CD4-positive, alpha-beta T cell treated with Interferon gamma for 1 hour (primary cell): ENCODE measurements at places on chromosomes 13 and 19.

GRCh38 chr13:43095771-43096719 lies 72.7 kb downstream of the DNAJC15 start:
- no peak for DNase-seq

DNA sequence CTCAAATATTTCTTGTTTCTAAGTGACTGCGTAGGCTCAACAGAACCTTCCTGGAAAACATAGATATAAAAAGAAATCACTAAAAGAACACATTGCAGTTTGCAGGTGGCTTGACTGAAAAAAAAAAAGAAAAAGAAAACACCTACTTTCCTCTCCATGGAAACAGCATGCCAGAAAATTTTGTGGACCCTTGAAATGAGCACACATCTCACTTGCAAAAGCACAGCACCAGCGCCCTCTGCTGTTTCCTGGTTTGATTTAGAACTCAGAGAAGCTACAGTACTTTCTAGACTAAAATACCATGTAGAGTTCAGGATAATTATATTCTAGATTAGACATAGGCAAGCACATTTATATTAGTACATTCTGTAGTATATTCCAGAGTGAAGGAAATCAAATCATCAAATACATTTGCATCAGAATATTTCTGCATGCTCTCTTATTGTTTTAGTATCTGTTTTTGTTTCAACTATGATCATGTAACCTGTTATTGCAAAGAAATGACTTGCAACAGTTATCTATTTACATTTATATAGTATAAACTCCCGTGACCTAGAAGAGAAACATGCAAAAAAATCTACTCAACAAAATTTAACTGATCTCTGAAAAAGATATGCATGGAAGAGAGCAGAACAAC lies 22.3 kb upstream of the XPO4 start:
- peak; percentile 56 for DNase-seq

DNA sequence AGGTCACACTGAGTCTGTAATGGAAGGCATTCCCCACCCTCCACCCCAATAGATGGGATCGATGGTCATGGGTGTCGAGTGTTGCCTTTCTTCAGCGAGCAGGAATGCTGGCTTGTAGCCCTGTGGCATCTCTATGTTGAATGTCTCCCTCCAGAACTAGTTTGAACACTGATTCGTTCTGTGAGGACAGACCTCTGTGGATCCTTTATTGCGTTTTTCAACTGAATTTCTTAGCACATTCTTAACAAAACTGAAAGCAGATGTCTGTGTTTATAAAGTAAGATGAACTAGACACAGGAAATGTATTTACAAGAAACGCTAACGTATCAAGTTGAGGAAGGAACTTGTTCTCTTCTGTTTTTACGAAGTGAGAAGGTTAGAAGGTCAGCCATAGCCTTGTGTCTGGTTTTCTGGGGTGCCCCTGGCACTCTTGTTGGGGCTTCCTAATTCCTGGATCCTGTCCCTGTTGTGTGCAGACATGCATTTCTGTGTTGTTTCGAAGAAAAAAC lies 36.8 kb upstream of the TM9SF2 start:
- DNase-seq = no peak

DNA sequence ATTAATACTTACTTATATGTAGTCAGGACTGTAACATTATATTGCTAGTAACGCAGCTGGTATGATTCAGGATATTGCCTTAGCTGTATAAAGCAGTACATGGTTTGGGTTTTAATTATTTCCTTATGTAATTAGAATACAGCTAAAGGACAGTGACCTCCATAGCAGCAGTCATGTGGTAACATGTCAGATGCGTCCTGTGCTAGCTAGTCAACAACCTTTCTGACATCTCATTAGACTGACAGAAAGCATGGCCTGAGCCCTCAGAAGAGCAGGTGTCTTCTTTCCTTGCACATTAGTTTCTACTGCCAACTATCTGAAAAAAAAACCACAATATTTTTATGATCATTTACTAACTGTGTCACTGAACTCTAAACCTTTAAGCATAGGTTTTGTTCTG lies 122.2 kb downstream of the MAB21L1 start:
- DNase-seq = no peak

GRCh38 chr13:91142572-91142971 lies 204.9 kb upstream of the MIR17HG start:
- no peak for DNase-seq

DNA sequence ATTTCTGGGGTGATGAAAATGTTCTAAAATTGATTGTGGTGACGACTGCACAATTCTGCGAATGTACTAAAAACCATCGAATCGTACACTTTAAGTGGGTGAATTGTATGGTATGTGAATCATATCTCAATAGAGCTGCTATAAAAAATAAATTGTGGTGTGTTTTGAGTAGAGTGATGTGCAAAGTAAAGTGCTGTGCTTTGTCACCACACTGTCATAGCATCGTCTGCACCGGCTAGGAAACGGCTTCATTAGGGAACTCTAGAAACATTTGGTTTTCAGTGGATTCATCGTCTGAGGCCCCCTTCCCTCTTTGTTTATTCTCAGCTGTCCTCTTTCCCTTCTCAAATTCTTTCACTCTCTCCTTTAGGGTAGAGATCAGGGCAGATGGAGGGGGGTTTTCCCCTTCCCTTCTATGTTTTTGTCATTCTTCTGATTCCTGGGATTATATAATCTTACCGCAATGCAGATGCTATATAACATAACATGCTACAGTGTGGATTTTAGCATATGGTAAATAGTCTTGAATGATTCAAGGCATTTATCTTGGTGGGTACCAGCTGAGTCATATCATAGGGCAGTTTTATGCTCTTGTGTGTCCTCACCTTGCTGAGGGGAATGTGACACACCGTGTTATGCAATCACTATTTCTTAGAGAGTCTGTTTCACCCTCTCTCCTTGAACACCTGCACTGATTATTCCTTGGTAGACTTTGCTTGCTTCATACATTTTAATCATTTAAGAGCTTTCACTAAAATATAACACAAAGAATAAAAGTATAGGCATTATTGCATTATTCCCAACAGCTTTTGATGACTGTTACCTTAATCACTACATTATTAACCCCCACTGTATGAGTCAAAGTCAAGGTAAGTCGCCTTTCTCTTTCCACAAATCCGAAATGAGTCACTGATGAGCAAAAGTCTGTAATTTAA lies 239.4 kb downstream of the DCLK1 start:
- DNase-seq = no peak

DNA sequence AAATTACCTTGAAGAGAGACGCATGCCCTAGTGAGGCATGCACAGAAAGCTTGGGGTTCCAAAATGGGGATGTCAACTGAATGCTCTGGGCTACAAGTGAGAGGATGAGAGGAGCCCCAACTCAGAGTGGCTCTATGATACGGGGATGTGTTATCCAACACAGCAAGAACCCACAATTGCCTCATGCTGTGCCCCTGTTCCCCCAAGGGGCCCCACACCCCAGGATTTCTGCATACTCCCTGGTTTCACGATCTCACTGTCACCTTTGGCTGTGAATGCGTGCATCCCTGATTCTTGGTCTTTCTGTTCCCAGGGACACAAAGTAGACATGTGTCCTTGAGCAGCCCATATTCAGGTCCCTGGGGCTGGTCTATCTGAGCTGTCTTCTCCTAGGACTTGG lies 29.3 kb downstream of the WDR88 start:
- DNase-seq = no peak

DNA sequence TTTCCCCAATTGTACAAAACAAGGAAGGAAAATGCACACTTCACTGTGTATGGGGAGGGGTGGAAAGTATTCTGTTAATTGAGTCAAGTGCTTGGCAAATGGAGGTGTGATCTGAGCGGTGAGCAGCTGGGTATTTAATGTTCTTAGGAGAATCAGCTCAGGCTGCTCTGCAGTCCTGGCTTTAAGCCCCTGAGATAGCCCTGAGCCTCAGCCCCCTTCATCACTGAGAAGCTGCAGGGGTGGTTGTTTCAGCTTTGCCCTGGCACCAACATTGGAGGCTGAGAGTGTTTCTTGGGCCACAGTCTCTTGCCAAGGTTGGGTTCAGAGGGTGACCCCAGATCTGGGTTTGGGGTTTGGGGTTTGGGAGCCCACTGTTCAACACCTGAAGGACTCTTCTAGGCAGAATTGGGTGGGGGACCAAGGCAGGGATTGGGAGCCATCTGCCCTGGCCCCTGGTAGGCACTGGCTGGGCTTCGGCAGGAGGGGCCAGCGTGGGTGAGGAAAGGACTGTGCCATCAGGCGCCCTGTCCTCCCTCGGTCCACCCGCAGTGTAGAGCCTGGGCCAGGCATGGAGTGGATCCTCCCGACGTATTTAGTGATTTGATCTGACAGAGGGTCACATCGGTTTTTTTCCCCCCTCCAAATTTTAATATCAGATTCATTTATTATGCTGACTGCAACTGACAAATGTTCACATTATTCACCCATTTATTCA lies 66.7 kb upstream of the ZNF536 start:
- no peak for DNase-seq

DNA sequence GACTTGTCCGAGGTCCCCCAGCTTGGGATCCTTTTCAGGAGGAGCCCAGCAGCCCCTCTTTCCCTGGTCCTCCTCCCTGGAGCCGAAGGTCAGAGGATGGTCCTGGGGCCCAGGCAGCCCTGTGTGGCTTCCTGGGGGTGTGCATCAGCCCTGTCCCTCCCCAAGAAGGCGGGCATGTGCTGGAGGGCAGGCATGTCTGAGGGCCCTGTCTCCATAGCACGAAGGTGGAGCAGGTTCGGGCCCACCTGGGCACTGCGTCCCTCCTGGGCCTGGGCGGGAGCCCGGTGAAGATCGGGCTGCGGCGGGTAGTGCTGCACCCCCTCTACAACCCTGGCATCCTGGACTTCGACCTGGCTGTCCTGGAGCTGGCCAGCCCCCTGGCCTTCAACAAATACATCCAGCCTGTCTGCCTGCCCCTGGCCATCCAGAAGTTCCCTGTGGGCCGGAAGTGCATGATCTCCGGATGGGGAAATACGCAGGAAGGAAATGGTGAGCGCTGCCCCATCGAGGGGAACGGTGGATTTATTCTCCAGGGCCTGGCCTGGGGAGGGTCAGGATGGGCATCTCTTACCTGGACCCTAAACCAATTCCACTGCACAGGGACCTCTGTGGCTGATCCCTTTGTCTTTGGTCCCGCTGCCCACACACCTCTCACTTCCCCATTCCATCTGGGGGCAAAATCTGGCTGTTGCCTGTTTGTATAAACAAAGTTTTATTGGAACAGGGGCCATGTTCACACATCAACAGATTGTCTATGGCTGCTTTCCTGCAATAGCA lies 10.9 kb downstream of the TIMM13 start:
- no peak for DNase-seq

GRCh38 chr13:33349986-33350826 lies 64.7 kb upstream of the STARD13 start:
- DNase-seq = no peak

GRCh38 chr19:45884682-45885555 lies 1.0 kb downstream of the IRF2BP1 start:
- DNase-seq = no peak

GRCh38 chr13:73822668-73823592 lies 311.3 kb downstream of the KLF12 start:
- DNase-seq = no peak

DNA sequence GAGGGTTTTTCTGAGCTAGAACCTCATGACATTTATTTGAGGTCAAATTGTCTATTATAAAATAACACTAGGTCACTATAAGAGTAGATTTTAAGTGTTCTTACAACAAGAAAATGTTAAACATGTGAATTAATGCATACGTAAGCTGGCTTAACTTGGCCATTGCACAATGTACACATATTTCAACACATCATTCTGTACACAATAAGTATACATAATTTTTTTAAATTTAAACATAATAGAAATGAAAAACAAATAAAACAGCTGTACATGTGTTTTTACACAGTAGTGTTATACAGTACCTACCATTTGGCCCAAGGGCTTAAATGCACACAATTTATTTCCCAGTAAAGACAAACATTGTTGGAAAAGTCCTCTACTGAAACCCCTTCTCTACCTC lies 269.9 kb downstream of the DACH1 start:
- DNase-seq = no peak

DNA sequence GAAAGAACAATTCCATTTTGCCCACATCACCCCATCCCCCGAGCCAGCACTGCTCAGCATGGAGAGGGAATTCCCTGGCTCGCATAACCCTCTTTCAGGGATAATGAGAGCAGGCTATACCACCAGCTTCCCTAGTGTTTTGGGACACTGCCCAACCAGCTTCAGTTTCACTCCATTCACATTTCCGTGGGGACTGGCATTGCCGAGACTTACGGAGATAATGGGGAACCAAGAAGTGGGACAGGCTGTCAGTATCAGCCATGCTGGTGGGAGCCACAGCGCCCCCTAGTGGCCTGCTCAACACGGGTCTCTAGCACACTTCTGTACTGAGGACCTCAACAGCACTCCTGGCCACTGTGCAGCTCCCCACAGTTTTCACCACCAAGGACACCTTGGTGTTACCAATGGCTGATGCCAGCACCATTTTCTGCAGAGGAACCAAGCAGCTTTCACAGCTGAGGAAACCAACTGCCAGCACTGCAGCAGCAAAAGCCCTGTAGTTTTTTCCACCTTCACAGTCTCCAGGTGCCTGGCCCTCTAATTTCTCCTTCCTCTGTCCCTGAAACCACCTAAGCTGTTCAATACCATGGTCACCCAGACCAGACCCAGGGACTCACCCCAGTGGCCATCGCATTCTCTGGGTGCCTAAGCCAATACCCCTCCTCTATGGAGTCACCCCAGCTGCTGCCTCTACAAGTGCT lies 23.7 kb downstream of the SLC6A16 start:
- DNase-seq = peak; percentile 72

DNA sequence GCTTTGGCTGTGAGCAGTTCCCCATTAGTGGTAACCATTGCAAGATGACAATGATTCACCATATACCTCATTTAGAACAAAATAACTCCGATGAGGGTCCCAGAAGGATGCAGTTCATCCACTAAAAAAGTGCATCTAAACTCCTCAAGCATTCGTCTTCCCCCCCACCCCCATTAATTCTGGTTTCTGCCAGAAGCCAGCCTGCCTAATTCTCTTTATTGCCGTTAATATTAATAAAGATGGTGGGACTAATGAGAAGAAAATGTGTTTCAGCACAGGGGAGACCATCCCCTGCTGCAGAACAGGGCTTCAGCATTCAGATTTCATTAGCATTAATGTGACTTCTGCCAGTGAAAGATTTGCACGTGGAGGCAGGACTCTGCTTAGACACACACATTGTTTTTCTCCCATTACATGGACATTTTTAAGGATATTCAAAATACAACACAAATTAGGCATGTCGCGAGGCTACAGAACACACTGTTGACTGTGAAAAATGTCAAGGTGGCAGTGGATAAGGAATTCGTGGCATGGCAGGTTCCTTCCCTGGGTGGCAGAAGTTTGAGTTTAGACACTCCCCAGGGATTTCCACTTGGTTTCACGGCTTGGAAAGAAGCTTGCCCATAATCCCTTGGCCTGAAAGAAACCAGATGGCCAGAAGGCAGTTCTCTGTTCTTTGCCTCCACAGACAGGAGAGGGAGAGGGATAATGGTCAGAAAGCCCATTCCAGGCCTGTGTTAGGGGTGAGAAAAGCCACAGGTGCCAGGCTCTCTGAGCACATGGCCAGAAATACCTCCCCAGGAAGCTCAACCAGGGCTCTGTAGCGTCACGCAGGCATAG lies 236.5 kb downstream of the FOXO1 start:
- DNase-seq = no peak

- no peak for DNase-seq
Measured at GRCh38 chr13:74413482-74413881, 279.3 kb upstream of the KLF12 start.

- no peak for DNase-seq
Measured at GRCh38 chr19:1307320-1307719, 21.6 kb downstream of the EFNA2 start.

- no peak for DNase-seq
Measured at GRCh38 chr19:51983361-51983760, 3.3 kb downstream of the ZNF350 start.

GRCh38 chr13:59801107-59801880 lies 362.4 kb downstream of the DIAPH3 start:
- DNase-seq = no peak
